Activated T-cell treated with anti-CD3 and anti-CD28 coated beads for 1 hour (primary cell): ENCODE measurements at places on chromosomes 16 and 17.

DNA sequence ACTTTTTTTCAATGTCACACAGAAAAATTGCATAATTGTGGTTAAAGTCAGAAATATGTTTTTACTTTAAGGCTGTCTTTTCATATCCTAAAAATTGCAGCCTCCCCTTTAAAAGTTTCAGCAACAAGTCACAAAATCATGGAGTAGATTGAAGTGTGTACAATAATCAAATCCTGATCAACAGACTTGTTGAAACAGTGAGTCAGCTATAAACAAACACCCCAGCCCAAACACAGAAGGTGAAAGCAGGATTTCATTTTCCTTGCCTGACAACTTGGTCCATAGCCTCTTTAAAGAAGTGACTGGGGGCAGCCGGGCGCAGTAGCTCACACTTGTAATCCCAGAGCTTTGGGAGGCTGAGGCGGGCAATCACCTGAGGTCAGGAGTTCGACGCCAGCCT lies 59.9 kb downstream of the WNT3 start:
- DNase-seq = no peak

DNA sequence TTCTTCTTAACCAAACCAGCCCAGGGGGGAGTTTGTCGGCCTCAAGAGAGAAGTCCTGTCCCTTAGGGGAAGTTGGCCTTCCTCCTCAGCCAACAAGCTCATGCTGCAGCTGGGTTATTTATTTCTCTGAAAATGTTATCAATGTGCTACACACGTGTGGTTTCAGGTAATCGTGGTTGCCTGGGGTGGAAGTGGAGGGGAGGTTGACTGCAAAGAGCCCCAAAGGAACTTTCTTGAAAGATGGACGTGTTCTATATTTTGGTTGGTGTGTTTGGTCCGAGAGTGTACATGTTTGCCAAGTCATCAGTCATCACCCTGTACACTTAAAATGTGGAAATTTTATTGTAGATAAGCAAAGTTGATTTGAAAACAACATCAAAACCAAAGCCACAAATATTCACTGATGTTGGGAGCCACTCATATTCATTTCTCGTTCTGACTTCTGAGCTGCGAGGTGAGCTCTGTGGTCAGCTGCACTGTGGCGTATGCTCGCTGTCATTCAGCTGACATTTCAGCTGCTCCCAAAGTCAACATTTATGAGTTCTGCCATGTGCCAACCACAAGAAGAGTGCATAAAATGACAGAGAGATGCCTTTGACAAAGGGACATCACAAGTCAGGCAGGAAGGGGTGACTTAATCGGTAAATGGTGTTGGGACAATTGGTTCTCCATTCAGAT lies 26.5 kb upstream of the ADGRG1 start:
- DNase-seq = no peak

GRCh38 chr17:46940692-46941404 lies 17.9 kb downstream of the GOSR2 start:
- peak; percentile 57 for DNase-seq

- no peak for DNase-seq
Measured at GRCh38 chr17:63519972-63520882, 2.9 kb upstream of the KCNH6 start.

DNA sequence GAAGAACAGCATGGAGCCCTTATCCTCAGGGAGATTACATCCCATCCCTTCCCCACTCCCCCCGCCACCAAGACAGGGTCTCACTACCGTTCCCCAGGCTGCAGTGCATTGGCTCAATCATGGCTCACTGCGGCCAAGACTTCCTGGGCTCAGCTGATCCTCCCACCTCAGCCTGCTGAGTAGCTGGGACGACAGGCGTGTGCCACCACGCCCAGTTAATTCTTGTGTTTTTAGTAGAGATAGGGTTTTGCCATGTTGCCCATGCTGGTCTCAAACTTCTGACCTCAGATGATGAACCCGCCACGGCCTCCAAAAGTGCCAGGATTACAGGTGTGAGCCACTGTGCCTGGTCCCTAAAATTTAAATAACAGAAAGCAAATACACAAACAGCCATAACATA lies 48.8 kb downstream of the STH start:
- DNase-seq = no peak
